SJSA1 (cell line): ENCODE measurements at places on chromosomes 4 and X. TPM values are rescaled to one million over a fixed set of nuclear protein-coding genes. Genes with fewer than 3 reads are reported as not detected.
A peak's percentile ranks its signal among the peaks of the same experiment; 100 is the strongest.

- DNase-seq: no peak
Observed at GRCh38 chrX:84322083-84322827, 134.3 kb upstream of the RPS6KA6 start.

DNA sequence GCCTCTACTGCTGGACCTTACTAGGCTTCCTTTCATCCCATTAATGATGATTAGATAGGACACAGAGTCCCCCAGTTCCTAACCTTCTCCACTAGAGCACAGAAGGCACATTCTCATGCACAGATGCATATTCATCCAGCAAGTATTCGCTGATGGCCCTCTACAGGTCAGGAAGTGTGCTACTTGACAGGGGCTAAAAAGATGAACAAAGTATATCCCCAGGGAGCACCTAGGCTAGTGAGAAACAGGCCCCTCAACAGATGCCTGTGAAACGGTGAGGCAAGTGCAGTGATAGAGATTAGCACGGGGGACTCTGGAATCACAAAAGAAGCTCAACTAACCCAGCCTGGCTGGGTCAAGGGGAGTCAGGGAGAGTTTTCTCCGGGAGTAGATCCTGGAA, 95.8 kb downstream of the MGST2 start:
- DNase-seq: peak; percentile 4

The MSL3 gene
- total RNA-seq: 22.9 and 31.4 TPM in 2 replicates

The MAGEA11 gene
- not detected in 2 replicates for total RNA-seq
